ENCODE measurements at places on chromosomes 5 and 9.

DNA sequence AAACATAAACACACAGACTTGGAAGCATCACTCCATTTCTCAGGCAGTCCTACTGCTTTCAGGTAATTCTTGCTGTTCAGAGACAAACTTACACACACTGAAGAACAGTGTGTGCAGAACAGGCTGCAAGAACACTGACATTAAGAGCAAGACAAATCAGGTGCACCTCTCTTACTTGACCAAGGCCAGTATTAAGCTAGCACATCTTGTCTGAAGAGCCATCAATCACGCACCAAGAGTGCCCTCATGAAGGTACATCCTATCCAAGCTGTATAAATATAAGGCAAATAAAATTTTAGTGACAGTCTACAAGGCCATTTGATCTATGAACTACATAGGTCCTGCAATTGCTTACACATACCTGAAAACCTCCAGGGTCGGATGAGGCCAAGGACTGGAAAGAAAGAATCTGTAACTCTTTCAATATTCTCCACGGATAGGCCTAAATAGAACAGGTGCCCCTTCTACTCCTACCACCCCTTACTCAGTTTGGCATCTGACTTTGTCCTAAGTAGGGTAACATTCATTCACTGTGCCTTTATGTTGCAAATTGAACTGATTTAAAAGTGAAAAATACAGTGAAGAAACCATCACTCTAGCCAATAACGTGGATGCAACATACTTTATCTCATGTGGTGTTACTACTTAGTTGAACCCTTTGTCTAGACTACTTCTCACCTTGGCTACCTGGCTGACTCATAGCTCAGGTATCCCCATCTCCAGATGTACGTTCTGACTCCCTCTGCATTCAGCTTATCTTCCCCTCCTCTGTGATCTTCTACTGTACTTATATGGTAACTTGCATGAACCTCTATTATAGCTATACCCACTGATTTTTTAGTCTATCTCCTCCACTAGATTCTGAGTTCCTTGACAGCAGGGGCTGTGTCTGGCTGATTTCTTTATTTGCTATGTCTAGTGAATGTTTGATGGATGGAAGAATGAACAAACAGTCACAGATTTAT is 256.3 kb downstream of the KIAA0825 start:
- no peak for DNase-seq

- no peak for DNase-seq
Measured at GRCh38 chr9:16413509-16414016, 456.9 kb downstream of the BNC2 start.

DNA sequence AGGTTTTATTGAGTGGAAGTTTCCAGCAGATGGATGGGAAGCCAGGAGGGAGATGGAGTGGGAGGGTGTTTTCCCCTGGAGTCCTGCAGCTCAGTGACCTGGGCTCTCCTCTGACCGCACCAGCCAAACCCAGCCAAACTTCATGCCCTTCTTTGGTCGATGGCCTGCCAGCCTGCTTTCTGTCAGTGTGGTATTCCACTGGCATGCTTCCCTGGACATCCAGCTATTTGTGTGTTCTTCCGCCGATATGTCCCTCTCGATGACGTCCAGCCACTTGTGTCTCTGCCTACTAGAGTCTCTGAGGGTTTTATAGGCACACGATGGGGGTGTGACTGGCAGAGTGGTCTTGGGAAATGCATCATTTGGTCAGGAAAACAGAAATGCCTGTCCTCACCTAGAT is 33.8 kb downstream of the GPBP1 start:
- no peak for DNase-seq

- DNase-seq, result no peak
Measured at GRCh38 chr9:14323985-14324650, 10.2 kb upstream of the NFIB start.

GRCh38 chr9:20513126-20513913 is 109.0 kb downstream of the MLLT3 start:
- no peak for DNase-seq

- DNase-seq, result no peak
Measured at GRCh38 chr9:38443597-38443996, 19.3 kb upstream of the IGFBPL1 start.

DNA sequence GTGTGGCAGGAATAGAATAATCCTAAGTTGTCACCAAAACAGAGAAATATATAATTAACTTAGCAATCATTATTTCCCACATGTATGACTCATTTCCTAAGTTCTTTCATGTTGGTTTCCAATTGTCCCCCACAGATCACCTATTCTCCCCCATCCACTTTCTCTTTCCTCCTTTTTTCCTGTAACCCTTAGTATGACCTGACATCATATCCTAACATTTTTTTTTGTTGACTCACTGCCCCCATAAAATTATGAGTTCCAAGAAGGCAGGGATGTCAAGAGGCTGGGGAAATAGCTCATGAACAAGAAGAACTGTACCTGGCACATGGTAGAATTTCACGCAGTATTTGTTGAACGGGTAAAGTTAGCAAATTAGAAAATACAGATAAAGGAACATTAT is 186.7 kb downstream of the DCP2 start:
- no peak for DNase-seq

DNA sequence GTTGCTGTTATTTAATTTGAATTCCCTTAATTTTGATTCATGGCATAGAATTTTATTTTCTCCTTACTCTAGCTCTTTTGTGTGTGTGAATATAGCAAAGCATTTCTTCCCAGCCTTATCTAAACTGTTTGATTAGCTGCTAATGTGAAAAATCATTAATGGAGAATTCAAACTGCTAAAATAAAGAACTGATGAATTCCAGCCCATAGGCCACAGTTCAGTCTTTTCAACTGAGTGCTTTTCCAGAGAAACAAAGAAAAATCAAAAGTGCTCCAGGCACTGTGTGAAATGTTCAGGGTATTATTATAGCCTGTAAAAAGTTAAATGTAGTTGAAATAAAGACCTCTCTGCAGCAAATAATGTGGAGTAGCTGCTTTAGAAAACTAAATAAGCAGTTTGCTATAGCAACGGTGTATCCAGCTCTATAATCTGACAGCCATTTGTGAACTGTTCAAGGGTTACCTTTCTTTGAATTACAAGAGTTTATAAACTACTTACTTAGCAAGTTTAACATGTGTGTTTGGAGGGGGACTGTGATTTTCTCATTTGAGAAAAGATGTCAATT is 123.8 kb downstream of the GIN1 start:
- no peak for DNase-seq

DNA sequence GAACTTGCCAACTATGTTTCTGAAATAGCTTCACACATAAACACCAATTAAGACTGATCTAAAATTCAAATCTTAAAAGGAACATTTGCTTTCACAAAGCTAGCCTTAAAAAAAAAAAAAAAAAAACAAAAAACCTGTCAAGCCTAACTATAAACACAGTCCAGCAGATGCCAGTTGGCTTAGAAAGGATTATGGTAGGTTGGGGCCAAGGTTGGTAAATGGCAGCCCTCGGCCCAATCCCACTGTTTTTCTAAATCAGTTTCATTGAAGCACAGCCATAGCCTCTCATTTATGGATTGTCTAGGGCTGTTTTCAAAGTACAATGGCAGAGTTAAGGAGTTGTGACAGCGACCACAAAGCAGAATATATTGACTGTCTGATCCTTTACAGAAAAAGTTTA is 75.7 kb upstream of the FRRS1L start:
- DNase-seq, result no peak

DNA sequence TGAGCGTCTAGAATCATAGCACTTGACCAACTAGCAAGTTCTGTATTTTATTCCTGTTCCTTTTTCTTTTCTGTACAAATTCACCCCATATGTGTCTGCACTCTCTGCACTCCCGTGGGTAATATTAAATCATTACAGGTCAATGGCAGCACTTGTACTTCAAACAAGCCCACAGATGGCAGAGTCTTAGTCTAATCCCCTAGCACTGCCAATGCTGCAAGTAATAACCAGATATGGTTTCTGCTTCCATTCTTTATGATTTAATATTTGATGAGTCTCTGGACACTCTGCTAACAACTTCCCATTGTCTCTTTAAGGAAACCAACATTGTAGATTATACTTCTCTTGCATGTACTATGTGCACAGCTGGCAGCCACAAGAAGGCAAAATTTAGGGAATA is 343.8 kb upstream of the CHD1 start:
- DNase-seq, result no peak
